Thyroid gland (tissue), 4 donors: ENCODE measurements at places on chromosomes 3 and 15. TPM values are rescaled to one million over a fixed set of nuclear protein-coding genes. Genes with fewer than 3 reads are reported as not detected.

DNA sequence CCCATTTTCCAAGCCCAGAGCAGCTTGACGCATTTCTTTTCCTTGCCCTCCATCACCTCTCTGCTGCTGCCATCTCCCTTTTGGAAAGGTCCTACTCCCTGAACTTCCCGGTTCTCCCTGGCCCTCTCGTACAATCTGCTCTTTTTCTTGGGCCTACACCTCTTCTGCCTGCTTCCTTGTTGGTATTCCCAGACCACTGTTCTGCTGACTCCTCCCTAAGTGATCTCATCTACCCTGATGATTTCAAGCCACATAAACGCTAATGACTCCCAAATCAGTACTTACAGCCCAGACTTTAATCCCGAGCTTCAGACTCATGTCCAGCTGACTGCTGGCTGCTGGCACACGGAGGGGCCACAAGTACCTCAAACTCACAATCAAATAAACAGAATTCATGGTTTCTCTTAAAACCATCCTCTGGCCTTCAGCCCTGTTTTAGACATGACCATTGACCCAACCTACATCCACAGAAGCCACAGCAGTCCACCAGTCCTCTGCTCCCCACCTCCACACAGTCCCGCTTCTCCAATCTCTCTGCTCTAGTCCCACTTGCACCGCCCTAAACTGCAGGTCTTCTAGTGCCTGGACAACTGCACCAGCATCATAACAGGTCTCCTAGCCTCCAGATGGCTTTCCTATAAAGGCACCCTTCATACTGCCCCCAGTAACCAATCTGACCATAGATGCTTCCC is 57.6 kb downstream of the AAGAB start:
- no peak overlapping the region for H3K27ac ChIP-seq
- no peaks in the 10 kb centered on the region for H3K27me3 ChIP-seq

GRCh38 chr3:112498914-112499711 is at the start of gene BTLA:
TSS of gene BTLA (minus strand) at chr3:112499472. CDS start at chr3:112499358, 114 bp downstream.
- no peaks in the 10 kb centered on the region for H3K27me3 ChIP-seq
- no peak for DNase-seq
- H3K27ac ChIP-seq, result no peak within 1 kb of the TSS

KIF23 gene
- not detected for total RNA-seq

GABRR3 gene
- not detected for total RNA-seq

DNA sequence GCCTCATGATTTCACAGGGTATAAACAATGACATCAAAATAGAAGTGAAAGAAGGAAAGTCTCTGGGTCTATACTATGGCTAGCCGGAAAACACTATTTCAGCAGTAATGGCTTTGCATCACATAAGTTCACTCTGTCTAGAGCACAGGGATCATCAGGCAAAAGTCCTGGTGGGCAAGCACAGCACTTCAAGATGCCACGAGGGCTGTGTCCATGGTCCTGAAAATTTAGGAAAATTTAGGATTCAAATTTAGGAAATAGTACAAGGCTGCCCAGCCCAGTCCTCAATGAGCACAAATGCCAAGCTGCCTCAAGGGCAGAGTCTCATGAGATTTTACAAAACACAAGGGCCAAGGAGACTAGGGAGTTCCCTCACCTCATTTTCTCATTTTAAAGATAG is 54.1 kb downstream of the RORA start:
- H3K27ac ChIP-seq, result no peak overlapping the region
- H3K4me3 ChIP-seq, result no peak overlapping the region
- H3K4me1 ChIP-seq, result no peaks in the 10 kb centered on the region
- H3K36me3 ChIP-seq, result no peaks in the 10 kb centered on the region
- no peaks in the 10 kb centered on the region for H3K27me3 ChIP-seq

- no peak for DNase-seq
- H3K27me3 ChIP-seq, result no peaks in the 10 kb centered on the region
- H3K27ac ChIP-seq, result no peak overlapping the region
- H3K4me3 ChIP-seq, result no peak overlapping the region
- no peaks in the 10 kb centered on the region for H3K36me3 ChIP-seq
These were observed 261.3 kb downstream of the RPLP1 start for GRCh38 chr15:69713726-69714559.

TLE3 gene
- 49.2 TPM for total RNA-seq

DNA sequence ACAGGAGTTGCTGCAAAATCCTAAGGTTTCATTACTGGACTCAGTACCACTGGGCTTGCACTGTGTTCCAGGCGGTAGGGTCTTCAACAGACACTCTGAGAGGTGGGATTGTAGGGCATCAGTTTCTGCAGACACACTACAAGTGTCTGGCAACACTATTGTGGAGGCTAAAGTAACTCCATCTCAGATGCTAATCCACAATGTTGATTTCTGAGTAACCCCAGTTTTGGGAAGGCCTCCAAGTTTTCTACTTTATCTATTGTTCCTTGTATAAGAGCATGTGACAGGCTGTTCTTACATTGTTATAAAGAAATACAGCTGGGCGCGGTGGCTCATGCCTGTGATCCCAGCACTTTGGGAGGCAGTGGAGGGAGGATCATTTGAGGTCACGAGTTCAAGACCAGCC is 2.5 kb upstream of the ABHD5 start:
- no peaks in the 10 kb centered on the region for H3K27me3 ChIP-seq
- DNase-seq, result no peak
- no peak overlapping the region for H3K27ac ChIP-seq
- H3K4me1 ChIP-seq, result peaks cover 15% of the 10 kb centered on the region

SLC6A1 gene
- 1.3 TPM for total RNA-seq

- no peak overlapping the region for H3K4me3 ChIP-seq
- no peaks in the 10 kb centered on the region for H3K4me1 ChIP-seq
- no peaks in the 10 kb centered on the region for H3K36me3 ChIP-seq
- H3K27me3 ChIP-seq, result no peaks in the 10 kb centered on the region
- no peak for DNase-seq
- no peak overlapping the region for H3K27ac ChIP-seq
These were observed 223.5 kb downstream of the DTWD1 start for GRCh38 chr15:49844390-49844789.

GRCh38 chr3:101807888-101808287 is 28.9 kb downstream of the NXPE3 start:
- H3K36me3 ChIP-seq, result no peaks in the 10 kb centered on the region
- no peak for DNase-seq
- H3K4me1 ChIP-seq, result peaks cover 20% of the 10 kb centered on the region
- no peaks in the 10 kb centered on the region for H3K27me3 ChIP-seq
- no peak overlapping the region for H3K4me3 ChIP-seq

GRCh38 chr3:65173841-65174240 is 486.0 kb upstream of the ADAMTS9 start:
- no peaks in the 10 kb centered on the region for H3K36me3 ChIP-seq
- peaks cover 9% of the 10 kb centered on the region for H3K4me1 ChIP-seq
- H3K27me3 ChIP-seq, result no peaks in the 10 kb centered on the region
- DNase-seq, result no peak

DNA sequence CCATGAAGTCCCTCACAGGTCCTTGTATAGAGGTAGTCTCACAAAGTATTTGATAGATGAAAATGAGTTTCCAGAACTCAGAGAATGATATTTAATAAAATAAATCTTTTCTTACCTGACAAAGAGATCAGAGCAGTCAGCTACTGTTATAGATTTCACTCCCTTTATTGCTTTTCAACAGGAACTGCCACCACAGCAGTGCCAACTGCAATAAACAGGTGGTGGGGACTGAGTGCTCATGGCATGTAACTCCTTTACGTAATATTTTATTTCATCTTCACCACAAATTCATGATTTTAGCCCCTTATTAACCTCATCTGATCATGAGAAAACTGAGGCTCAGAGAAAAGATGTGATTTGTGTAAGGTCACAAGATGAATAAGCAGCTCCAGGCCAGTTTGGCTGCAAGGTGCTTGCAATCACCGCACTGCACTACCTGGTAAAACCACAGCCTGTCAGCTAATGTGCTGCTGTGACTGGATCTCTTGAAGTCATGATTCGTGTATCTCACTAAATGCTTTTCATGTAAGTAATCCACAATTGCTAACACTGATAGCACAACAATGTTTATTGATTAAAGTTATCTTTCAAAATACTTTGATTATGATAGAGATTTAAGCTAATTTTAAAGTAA is 78.8 kb downstream of the WNT5A start:
- H3K36me3 ChIP-seq, result no peaks in the 10 kb centered on the region
- no peaks in the 10 kb centered on the region for H3K27me3 ChIP-seq
- DNase-seq, result no peak
- no peaks in the 10 kb centered on the region for H3K4me1 ChIP-seq
- H3K4me3 ChIP-seq, result no peak overlapping the region
- no peak overlapping the region for H3K27ac ChIP-seq

DNA sequence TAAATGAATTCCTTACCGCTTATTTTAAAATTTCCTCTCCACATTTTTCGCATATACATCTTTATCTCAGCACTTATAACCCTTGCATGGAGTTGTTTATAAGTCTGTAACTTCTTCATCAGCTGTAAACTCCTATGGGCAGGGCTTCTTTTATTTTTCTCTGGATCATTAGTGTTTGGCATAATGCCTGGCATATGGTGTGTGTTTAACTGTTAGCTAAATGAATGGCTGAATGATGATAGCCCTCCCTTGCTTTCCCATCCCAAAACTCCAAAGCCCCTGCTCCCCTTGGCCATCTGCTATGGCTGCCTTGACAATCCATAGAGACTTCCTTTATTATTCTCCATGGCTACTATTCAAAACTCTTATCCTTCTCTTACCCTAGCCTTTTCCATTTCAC is 48.1 kb upstream of the SEMA6D start:
- H3K27me3 ChIP-seq, result no peaks in the 10 kb centered on the region
- no peak for DNase-seq
- no peak overlapping the region for H3K4me3 ChIP-seq
- H3K27ac ChIP-seq, result no peak overlapping the region
- no peaks in the 10 kb centered on the region for H3K4me1 ChIP-seq

DNA sequence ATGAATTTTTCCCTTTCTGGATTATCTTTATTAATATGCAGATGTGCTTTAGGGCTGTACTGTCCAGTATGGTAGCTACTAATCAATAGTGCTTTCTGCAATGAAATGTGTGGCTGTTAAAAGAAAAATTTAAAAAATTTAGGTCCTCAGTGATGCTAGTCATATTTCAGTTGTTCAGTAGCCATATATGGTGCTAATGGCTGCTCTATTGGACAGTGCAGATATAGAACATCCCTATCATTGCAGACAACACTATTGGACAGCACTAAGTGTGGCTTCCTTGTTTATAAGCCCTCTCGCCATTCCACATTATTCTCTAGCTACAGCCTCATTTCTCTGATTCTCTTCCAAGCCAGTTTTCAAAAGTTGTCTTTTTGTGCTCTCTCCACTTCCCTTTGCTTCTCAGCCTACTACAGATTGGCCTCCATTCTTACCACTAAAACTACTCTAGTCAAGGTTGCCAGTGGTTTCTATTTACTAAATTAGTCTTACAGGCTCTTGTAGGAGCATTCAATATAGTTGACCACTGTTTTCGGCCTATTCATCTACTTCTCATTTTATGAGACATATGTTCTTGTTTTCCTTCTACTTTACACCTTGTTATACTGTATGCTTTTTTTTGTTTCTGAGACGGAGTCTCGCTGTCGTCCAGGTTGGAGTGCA is 9.5 kb downstream of the MAPK6 start:
- no peaks in the 10 kb centered on the region for H3K27me3 ChIP-seq
- H3K4me3 ChIP-seq, result no peak overlapping the region
- H3K4me1 ChIP-seq, result peaks cover 4% of the 10 kb centered on the region
- DNase-seq, result no peak

DNA sequence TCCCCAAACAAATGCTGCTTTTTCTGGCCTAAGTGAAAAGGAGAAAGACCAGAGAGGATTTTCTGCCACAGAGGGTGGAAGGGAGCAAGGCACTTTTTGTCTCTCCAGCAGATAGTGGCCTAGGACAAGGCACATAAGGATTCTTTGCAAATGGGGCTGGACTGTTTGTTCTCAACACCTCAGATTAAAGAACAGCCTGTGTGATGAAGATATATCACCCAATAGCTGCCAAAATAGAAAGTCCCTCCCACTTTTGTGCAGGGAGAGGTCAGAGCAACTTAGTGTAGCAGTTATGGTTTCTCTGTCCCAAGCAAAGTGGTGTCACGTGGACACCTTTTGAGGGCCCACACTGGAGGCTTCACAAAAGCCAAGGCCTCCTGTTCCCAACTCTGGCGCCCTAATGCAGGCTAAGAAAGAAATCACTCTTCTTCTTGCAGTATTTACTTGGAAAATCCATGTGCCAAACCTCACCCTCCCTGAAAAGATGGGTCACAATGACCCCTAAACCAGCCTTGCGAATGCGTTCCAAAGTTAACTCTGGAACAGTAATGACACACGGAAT is 84.9 kb downstream of the LRIG1 start:
- peaks cover 9% of the 10 kb centered on the region for H3K36me3 ChIP-seq
- peaks cover 17% of the 10 kb centered on the region for H3K4me1 ChIP-seq
- no peak for DNase-seq
- no peaks in the 10 kb centered on the region for H3K27me3 ChIP-seq
- H3K27ac ChIP-seq, result no peak overlapping the region

DNA sequence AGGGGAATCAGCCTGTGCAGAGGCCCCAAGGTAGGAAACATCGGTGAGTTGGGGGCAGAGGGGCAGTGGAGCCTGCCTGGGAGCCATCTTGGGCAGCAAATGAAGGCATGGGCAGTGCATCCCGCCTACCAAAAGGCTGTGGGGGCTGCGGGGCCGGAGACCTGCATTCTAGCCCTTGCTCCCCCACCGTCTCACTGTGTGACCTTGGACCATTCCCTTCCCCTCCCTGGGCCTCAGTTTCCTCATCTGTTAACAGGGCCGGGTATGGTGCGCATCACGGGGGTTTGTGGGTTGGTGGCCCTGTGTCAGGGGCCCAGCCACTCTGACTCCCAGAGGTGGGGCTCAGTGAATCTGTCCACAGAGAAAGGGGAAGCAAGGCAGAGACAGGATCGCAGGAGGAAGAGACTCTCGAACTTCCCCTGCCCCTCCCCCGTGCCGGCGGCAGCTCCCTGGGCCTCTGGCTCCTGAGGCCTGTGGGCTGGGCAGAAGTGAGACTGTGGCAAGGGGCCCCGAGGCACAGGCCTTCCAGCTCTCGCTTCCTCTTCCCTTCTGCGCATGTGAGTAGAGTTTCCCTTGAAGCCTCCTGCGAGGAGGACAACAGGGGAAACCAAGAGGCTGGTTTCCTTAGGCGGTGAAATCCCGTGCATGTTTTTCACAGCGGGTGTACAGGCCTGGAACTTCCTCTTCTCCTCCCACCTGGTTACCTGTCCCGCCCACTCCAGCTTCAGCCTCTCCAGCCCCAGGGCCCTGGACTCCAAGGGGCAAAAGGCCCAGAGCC is 42.9 kb downstream of the IDH2 start:
- H3K36me3 ChIP-seq, result no peaks in the 10 kb centered on the region
- DNase-seq, result no peak
- peak overlapping the region; percentile 57 for H3K27ac ChIP-seq
- no peaks in the 10 kb centered on the region for H3K27me3 ChIP-seq
- no peak overlapping the region for H3K4me3 ChIP-seq

GRCh38 chr15:40067921-40068624 is 29.1 kb upstream of the SRP14 start:
- no peaks in the 10 kb centered on the region for H3K36me3 ChIP-seq
- H3K27ac ChIP-seq, result peak overlapping the region; percentile 89
- DNase-seq, result no peak

GRCh38 chr3:197404754-197405153 is 106.3 kb upstream of the DLG1 start:
- no peak for DNase-seq
- H3K27me3 ChIP-seq, result no peaks in the 10 kb centered on the region
- no peak overlapping the region for H3K4me3 ChIP-seq
- no peaks in the 10 kb centered on the region for H3K36me3 ChIP-seq
- peaks cover 15% of the 10 kb centered on the region for H3K4me1 ChIP-seq

GRCh38 chr3:101262393-101263240 is 57.8 kb downstream of the IMPG2 start:
- no peak overlapping the region for H3K4me3 ChIP-seq
- no peaks in the 10 kb centered on the region for H3K36me3 ChIP-seq
- no peak for DNase-seq
- no peaks in the 10 kb centered on the region for H3K4me1 ChIP-seq
- no peak overlapping the region for H3K27ac ChIP-seq

- no peaks in the 10 kb centered on the region for H3K36me3 ChIP-seq
- DNase-seq, result no peak
- peak overlapping the region; percentile 93 for H3K4me3 ChIP-seq
- H3K27me3 ChIP-seq, result no peaks in the 10 kb centered on the region
- peaks cover 44% of the 10 kb centered on the region for H3K4me1 ChIP-seq
These were observed 1.6 kb downstream of the GABPB1 start for GRCh38 chr15:50353251-50353974.
